Endothelial cell of umbilical vein (primary cell): ENCODE measurements at places on chromosomes 2 and 18. TPM values are rescaled to one million over a fixed set of nuclear protein-coding genes. Genes with fewer than 3 reads are reported as not detected.

The CNDP1 gene
- not detected in 2 replicates for total RNA-seq

The MCEE gene
- 6.8 and 9.9 TPM in 2 replicates for total RNA-seq

The CCDC148 gene
- 0.69 TPM in 1 of 2 replicates, not detected in the other for total RNA-seq

The ESPNL gene
- total RNA-seq, result not detected in 2 replicates

The TRIM43B gene
- not detected in 2 replicates for total RNA-seq

The TUBB8B gene
- total RNA-seq, result 1.1 TPM in 1 of 2 replicates, not detected in the other

The MERTK gene
- 37.3 TPM in 2 replicates for total RNA-seq

The FEV gene
- not detected in 2 replicates for total RNA-seq

The FIGN gene
- 6.6 and 8.1 TPM in 2 replicates for total RNA-seq

The RFX8 gene
- 0.46 and 1.00 TPM in 2 replicates for total RNA-seq

The LHCGR gene
- not detected in 2 replicates for total RNA-seq

The ALPI gene
- total RNA-seq, result not detected in 2 replicates

The CRACDL gene
- 3.8 and 6.3 TPM in 2 replicates for total RNA-seq

The SERPINB12 gene
- not detected in 2 replicates for total RNA-seq

The XDH gene
- total RNA-seq, result not detected in 2 replicates

The GLI2 gene
- 0.13 and 0.51 TPM in 2 replicates for total RNA-seq

The MBD2 gene
- total RNA-seq, result 105 and 110 TPM in 2 replicates

The VAMP8 gene
- 35.8 and 39.0 TPM in 2 replicates for total RNA-seq

The MC5R gene
- not detected in 2 replicates for total RNA-seq

The TMEM200C gene
- 0.07 and 0.32 TPM in 2 replicates for total RNA-seq

The GPR35 gene
- total RNA-seq, result 0.25 and 0.33 TPM in 2 replicates

The SLC4A5 gene
- 0.97 and 1.2 TPM in 2 replicates for total RNA-seq

The RNF152 gene
- total RNA-seq, result 24.0 and 27.5 TPM in 2 replicates

The CD28 gene
- 0.15 TPM in 1 of 2 replicates, not detected in the other for total RNA-seq

The SLC9A4 gene
- total RNA-seq, result 0.07 TPM in 1 of 2 replicates, not detected in the other

The MTLN gene
- 25.5 and 34.4 TPM in 2 replicates for total RNA-seq

The PRPF40A gene
- total RNA-seq, result 99.5 and 123 TPM in 2 replicates

The DOK6 gene
- total RNA-seq, result not detected in 2 replicates

The IL37 gene
- not detected in 2 replicates for total RNA-seq

The BCL11A gene
- 0.88 and 0.92 TPM in 2 replicates for total RNA-seq
